ENCODE measurements at places on chromosomes 6 and 20.
A peak's percentile ranks its signal among the peaks of the same experiment; 100 is the strongest.

DNA sequence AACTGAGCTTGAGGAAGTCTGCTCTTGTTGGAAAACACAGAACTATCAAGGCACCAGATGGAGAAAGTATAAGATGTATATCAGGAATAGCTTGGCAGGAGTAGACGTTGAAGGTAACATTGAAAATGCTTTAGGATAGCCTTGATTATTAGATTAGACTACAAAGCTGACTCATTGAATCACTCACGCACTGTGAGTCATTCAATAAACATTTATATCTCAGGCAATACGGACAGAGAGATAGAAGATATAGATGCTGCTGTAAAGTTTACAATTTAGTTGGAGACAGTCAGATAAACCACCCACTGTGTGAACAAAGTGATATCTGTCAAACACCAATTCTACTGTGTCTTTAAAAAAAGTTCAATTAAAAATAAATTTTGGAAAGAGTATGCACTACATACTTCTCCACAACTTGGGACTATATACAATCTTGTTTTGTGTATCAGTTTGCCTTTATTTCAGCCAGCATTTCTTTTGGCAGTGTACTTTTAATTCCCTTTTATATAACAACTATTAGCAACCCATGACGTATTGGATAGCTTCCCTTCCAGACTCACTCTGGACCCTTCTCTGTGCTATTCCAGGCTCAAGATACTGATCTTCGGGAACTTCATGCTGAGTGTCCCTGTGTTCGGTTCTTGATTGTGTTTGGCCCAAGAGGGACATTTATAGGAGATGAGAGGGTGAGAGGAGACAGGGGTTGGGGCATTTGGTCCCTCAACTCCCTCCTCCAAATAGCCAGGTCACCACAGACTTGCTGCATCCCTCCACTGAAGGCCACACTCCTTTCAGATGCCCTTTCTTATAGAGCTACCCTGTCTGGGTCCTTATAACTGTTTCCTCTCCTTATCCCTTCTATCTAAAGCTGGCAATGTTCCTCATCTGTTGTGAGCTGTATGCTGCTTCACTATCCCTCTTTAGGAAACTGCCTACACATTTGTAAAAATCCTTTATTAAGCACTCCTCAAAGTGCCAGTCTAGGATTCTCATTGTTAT is 176.6 kb upstream of the PTPRK start:
- peak; percentile 1 for DNase-seq

DNA sequence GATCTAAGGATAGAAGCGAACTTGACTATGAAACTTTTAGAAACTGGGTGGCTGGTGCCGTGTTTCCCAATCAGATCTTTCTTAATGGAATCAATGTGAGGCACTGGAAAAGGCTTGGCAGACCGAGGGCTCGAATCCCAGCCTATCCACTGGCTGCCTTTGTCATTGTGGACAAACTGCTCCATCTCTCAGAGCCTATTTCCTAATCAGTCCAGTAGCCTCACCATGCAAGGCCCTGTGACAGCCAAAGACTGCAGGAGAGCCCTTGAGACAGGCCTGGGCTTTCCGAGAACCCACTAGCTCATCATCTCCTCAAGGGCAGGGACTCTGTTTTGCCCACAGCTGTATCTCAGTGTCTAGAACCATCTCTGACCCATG is 43.4 kb downstream of the SPDEF start:
- no peak for DNase-seq

DNA sequence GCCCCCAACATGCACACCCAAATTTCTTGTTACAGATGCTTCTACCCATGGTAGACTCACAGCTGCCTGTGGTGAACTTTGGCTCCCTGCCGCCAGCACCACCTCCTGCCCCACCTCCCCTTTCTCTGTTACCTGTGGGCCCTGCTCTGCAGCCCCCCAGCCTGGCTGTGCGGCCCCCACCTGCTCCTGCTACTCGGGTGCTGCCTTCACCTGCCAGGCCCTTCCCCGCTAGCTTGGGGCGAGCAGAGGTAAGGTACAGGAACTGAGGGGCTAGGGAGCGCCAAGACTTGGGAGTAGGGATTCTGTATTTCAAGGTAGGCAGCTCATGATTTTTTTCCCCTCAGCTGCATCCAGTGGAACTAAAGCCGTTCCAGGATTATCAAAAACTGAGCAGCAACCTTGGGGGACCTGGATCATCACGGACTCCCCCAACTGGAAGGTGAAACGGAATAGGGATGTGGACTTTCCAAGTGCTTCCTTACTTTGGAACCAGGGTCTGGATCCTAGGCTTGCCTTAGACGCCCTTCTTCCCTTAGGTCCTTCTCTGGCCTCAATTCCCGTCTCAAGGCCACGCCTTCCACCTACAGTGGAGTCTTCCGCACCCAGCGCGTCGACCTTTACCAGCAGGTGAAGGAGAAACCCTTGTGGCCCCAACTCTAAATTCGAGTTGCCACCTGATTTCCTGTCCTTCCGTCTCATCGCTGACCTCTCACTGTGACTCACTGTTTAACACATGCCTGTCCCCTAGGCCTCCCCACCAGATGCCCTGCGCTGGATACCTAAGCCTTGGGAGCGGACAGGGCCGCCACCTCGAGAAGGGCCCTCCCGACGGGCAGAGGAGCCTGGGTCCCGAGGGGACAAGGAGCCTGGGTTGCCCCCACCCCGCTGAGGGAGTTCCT is 15.5 kb downstream of the BAG6 start:
- DNase-seq, result no peak

DNA sequence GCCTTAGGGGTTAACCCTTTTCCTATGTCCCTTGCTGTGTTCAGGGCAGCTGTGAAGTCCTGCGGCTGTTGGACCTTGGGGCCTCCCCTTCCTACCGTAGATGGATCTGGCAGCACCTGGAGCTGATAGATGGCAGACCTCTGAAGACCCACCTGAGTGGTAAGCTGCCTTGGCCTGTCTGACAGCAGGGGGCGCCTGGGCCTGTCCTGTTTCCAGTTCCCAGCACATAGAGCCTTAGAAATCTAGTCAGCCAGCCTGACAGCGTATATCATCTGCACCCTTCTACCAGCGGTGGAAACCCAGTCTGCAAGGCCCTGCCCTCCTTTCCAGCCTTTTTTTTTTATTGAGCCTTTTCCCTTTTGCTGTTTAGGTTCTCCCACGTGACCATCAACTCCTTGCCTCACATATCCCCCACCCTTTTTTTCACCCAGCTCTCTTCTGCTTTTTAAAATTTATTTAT is 26.6 kb downstream of the CNBD2 start:
- peak; percentile 79 for DNase-seq

DNA sequence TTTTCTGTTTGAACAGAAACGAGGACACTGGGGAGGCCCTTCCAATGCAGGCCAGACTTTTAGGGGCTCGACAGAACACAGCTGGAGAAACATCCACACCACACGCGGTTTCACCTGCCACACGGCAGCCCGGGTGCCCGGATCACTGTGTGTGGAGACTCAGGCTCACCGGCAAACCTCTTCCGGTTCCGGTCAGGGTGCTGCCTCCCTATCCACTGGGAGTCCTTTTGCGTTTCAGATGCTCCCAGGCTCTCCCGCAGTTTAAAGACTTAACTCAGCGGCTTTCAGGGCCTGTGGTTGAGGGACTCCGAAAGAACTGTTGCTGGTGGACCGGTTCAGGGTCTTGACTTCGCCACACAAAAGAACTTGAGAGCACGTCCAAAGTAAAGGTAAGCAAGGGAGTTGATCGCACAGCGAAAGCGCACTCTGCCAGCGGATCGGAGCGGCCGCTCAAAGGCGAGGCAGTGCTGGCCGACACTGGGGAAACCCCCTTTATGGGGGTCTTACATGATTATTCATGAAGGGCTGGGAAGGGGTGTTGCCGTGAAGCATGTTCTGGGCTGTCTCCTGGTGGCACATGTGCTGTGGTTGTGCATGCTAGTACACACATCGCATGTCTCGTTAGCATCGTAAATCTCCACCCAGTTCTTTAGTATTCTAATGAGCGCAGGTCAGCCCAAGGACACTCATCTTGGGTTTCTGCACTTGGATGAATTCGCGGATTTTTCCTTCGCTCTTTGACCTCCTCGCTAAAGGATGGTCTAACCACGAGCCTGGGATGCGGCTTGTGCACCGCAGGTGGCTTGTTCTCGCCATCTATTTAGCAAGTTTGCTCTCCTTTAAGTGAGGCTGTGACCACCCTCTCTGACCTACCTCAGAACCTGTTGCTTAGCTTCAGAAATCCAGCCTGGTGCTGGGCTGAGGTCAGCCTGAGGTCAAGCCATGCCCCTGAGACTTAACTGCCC is 180.3 kb downstream of the CDH26 start:
- no peak for DNase-seq

- DNase-seq, result no peak
Measured at GRCh38 chr6:124443541-124443940, 518.7 kb upstream of the RNF217 start.
